ENCODE measurements at places on chromosomes 7 and 10. TPM values are rescaled to one million over a fixed set of nuclear protein-coding genes. Genes with fewer than 3 reads are reported as not detected.

- no peak for DNase-seq
Observed at GRCh38 chr10:25666276-25666675, 267.8 kb upstream of the MYO3A start.

UBE2H gene
- polyA plus RNA-seq: 56.4 TPM

DNA sequence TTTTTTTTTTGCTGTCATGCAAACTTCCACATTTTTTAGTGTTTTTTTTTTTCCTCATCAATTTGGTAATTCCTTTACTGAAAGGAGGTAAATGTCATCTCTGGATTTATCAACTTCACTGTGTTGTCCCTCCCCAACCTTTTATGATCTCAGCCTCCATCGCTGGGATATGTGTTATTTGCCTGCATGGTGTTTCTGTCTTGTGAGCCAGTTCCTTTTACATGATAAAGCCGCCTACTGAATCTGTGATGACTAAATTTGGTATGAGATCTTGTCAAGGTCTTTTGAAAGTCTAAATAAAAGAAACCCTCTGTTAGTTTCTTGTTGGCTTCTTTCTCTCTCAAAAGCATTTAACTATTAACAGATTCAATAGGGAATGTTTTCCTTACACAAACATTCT is 39.3 kb downstream of the TAS2R41 start:
- no peak for DNase-seq

ADCYAP1R1 gene
- 0.69 TPM for polyA plus RNA-seq

GRCh38 chr7:121547544-121548092 is 151.5 kb upstream of the FAM3C start:
- no peak for DNase-seq

All from heart left ventricle (tissue), 16 donors.